ENCODE measurements at places on chromosomes 16 and 17.

DNA sequence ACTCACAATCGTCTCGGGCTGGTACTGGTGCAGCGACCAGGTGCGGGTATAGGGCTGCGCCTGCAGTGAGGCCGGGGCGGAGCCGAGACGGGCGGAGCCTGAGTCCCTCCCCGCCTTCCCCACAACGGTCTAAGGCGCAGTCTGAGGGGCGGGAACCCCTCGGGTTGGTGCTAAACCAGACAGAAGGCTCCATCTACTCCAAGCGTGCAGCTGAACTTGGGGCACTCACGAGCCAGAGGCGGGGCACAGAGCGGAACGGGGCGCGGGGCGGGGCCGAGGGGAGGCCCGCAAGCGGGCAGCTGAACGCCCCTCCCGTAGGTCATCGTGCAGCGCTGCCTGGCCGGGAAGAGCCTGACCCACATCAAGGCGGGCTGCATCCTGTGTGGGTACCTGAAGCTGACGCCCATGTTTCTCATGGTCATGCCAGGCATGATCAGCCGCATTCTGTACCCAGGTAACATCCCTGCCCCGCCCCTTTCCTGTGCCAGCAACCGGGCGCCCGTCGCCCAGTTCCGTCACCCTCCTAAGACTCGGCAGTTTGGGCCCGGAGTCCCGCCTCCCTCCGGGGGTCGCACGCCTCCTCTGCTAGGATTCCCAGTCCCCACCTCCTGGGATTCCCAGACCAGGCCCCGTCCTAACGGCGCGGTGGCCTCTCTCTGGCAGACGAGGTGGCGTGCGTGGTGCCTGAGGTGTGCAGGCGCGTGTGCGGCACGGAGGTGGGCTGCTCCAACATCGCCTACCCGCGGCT, 5.0 kb downstream of the SLC5A2 start:
- peak; percentile 66 for DNase-seq

DNA sequence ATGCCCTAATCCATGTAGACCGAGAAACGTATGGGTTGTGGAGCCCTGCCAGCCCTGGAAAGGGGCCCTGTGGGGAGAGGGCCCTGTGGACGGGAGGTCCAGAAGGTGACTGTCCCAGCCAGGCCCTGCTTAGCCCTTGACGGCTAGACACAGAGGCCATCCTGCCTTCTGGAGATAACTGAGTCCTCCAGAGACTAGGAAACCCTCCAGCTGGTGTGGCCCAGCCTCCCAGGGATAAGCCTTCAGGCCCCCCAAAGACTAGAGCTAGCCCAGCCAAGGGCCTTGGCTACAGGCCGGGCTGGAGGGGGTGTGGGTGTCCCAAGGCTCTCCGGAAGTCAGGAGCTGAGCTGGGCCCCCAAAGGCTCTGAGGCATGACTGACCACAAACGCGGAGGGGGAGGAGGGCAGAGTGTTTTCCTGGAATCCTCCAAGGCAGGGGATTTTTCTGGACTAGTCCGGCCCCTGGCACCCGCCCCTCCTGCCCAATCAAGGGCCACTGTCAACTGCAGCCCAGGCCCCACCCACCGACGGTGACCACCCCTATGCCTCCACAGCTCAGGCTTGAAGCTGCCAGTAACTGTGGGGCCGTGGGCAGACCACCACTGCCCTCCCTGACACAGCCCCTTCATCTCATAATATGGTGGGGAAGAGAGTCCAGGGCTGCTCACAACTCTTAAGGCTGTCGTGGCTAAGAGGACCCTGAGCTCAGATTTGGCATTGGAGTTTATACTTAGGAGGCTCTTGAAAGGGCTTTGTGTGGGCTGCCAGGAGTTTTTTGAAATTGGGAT, 885 bp upstream of the VASN start:
- no peak for DNase-seq

DNA sequence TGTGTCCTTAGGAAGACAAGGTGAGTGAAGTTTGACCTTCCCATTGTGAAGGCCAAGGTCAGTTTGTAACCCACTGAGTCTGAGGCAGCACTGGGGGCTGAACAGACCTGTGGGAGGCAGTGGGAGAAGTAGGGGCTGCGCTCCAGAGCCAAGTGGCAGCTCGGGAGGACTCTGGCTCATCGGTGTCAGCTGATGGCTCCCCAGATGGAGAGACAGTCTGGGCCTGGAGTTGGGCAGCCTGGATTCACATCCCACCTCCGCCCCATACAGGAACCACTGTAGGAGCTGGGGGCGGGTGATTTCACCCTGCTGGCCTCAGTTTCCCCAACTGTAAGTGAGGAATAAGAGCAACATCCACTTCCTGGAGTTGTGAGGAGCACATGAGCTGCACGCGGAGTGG, 128.4 kb downstream of the FOXL1 start:
- DNase-seq, result no peak

DNA sequence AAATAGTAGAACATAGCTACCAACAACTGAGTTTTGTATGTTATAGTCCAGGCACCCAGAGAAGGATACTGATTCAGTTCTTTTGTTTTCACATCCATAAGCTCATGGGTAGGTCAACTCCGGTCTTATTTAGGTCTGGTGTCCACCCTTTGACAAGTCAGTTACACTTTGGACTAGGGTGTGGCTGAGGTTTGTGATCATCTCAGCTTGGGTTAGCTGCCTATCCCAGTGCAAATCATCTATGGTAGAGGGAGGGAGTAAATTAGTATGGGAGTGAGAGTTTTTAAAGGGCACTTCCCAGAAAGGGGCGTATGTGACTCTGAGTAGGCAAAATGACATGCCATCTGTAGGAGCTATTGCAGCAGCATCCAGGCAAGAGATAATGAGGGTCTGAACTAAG, 66.1 kb downstream of the TANC2 start:
- DNase-seq, result no peak

Data from NB4 (cell line).